ENCODE measurements at places on chromosomes 4 and X.

GRCh38 chr4:47615385-47615784, 130.3 kb downstream of the ATP10D start:
- DNase-seq = peak; percentile 10

GRCh38 chr4:142396279-142396678, 449.8 kb downstream of the INPP4B start:
- no peak for DNase-seq

GRCh38 chr4:100985576-100985975, 361.8 kb downstream of the PPP3CA start:
- no peak for DNase-seq

DNA sequence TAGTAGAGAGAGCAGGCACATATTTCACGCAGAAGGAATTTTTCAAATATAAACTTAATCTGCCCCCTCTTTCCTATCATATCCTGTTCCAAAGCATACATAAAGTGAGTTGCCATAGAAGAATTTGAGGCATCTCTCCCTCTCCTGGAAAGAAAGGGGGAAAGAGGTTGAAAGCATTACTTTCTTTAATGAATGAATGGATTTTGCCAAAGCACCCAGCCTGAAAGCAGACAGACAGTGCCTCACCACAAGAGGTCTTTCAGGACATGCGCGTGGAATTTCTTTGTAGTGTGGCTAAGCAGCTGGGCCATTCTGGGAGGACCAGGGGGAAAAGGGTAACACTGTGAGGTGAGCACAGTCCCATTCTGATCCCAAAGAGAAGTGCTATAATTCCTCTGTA, 651.4 kb downstream of the IQCM start:
- DNase-seq = peak; percentile 87

GRCh38 chr4:116150152-116150551, 935.2 kb downstream of the TRAM1L1 start:
- DNase-seq = no peak

GRCh38 chr4:93791570-93792195, 36.9 kb upstream of the ATOH1 start:
- DNase-seq = peak; percentile 9

DNA sequence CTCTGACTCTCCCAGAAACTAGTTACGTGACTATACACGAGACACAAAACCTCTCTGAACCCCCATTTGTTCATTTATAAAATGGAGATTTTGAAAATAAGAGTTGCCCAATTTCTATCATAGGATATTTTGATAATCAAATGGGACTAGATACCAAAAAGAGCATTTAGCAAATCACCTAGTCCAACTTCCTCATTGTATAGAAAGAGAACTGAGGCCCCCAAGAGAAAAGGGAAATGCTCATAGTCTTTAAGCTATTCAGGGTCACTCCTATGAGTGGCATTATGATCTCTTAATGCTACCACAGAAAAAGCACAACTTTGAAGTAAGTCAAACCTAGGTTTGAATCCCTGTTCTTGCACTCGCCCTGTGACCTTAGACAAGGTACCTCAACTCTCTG, 62.7 kb downstream of the BMP15 start:
- DNase-seq = no peak

DNA sequence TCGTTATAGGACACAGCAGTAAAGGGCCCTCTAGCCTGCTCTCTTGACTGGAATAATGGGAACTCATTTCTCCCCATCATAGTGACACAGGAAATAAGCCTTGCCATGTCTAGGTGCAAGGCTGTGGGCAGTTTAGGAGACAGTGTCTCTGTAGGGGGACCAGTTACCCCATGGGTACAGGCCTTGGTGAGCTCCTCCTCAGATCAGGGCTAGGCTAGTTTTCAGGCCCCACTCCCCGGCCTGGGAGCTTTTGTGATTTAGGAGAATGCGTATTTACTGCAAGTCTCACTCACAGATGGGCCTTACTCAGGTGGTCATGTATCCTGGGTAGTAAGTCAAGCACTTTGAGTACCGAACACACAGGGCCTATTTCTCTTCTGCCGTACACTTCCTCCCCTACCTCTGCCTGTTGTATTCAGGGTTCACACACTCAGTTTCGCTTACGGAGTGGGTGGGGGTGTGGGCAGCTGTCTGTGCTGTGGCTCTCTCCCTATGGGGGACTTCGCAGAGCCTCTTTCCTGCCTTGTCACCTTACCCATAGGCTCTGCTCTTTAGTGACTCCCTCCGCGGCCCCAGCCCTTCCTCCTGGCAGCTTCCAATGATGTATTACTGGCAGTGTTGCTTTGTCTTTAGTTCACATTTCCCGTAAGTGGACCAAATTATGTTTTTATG, 34.2 kb downstream of the FAM193A start:
- no peak for DNase-seq

- DNase-seq = peak; percentile 26
These were observed 29.7 kb upstream of the FGF2 start for GRCh38 chr4:122796801-122797404.

- DNase-seq = no peak
These were observed 26.9 kb downstream of the HTRA3 start for GRCh38 chr4:8296491-8296890.

GRCh38 chr4:166045457-166045856, 172.4 kb downstream of the TLL1 start:
- DNase-seq = no peak

DNA sequence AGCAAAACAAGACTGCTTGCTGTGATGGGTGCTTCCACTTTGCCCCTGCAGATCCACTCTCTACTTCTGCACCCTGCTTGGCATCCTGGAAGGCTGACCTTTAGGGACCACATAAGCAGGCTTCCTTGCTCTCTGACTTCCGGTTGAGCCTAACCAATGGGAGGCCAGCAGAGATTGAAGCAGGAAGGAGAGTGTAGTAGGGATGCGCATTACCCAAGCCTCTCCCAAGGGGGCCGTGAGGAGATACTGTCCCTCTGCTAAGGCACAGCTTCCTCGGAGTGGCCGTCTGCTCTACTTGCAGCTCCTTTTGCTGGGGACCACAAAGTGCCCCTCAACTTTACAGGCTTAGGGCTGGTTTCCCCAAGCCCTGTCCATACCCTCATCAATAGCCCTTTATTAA, 624.3 kb upstream of the TENM3 start:
- no peak for DNase-seq

- DNase-seq = no peak
These were observed 814 bp upstream of the RBM47 start for GRCh38 chr4:40630335-40631021.

DNA sequence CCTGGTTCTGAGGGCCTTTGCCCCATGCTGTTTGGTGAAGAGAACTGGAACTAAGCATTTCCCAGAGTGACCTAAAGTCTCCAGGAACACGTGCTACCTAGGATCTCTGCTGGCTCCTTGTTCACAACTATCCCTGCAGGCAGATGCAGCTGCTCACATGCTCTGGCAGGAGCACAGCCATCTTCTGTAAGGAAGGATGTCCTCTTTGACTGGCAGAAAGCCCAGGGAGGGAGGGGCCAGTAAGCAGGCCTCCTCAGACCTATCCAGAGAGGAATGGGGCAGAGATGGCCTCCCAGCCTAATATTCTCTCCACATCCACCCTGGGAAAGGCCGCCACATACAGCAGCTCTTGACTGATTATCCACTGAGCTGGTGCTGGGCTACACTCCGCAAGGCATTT, 142.8 kb upstream of the EOLA2 start:
- no peak for DNase-seq

GRCh38 chrX:56314334-56314733, 82.2 kb downstream of the KLF8 start:
- no peak for DNase-seq

DNA sequence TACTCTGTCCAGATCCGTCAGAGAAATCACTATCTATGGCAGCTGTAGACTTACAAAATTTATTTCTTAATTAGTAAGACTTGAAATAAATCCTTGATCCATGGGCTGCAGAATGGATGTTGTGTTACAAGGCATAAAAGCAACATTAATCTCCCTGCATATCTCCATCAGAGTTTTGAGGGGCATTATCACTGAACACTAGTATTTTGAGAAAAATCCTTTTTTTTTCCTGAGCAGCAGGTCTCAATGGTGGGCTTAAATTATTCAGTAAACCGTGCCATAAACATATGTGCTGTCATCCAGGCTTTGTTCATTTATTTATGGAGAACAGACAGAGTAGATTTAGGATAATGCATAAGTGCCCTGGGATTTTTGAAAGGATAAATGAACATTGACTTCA, 457.9 kb upstream of the CTSO start:
- DNase-seq = no peak

- DNase-seq = no peak
These were observed 41.2 kb downstream of the APLN start for GRCh38 chrX:129613596-129613995.

DNA sequence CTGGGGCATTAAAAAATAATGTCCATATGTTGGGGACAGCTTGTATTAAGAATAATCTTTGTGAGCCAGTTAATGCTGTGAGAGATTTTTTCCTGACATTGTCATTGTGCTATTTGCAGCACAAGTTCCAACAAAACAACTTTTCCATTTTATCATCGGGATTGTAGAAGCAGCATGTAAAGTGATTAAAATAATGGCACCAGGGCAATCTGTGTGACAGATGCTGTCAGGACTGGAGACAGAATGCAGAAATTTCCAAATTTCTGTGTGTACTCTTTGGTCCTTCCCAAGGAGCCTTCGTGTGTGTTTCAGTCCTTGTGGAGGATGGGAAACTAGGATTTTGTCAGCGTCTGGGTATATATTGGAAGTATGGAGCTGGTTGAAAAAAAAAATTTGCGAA, 101.5 kb upstream of the LIMCH1 start:
- no peak for DNase-seq

DNA sequence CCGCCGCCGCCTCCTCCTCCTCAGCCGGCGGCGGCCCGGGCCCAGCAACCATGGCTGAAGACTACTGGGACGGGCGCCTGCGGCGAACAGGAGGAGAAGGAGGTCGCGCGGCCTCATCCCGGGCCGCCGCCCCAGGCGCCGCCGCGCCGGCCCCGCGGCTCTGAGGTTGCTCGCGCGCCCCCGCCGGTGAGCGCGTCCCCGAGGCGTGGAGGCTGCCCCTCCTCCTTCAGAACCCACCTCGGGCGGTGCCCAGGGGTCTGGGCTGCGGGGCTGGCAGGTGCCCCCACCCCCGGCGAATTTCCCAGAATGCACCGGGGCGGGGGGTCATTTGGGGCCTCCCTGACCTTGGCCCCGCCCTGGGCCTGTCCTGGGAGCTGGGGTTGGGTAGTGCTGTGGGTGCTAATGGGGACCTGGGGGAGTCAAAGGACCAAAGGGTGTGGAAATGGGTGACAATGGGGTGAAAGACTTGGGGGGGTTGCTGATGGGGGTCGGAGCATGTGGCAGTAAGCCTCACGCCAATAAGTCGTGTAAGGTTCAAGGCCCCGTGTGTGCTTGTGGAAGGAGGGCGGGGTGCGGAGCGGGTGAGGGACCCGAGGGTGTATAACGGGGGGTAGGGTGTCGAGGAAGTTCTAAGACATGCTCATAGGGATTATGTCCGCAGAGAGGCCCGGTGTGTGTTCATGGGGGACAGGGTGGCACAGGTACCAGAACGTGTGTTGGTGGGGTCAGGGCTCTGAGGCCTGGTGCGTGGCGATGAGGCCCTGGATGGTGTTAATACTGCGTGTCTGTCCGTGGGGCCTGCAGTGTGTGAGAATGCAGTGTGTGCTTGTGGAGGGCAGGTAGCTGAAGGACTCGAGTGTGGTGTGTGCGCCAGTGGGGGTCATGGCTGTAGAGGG, 687 bp downstream of the CDK16 start:
- DNase-seq = peak; percentile 12

DNA sequence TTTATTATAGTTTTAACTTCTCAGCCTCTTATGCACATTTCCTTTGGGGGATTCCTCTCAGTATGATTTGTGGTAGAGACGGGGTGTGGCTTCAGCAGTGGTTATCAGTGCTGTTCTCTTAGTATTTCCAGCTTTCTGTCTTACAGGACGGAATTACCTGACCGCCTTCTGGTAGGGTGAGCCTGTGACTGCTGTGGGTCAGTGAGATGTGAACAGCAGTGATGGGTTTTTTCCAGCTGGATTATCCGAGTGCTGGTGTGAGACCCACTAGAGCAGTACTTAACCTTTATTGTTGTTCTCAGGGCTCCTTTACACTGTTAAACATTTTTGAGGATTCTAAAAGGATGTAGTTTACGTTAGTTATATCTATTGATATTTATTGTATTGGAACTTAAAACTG, 135.2 kb downstream of the SLIT2 start:
- no peak for DNase-seq

- no peak for DNase-seq
These were observed 33.4 kb downstream of the ARHGEF6 start for GRCh38 chrX:136747003-136747986.

DNA sequence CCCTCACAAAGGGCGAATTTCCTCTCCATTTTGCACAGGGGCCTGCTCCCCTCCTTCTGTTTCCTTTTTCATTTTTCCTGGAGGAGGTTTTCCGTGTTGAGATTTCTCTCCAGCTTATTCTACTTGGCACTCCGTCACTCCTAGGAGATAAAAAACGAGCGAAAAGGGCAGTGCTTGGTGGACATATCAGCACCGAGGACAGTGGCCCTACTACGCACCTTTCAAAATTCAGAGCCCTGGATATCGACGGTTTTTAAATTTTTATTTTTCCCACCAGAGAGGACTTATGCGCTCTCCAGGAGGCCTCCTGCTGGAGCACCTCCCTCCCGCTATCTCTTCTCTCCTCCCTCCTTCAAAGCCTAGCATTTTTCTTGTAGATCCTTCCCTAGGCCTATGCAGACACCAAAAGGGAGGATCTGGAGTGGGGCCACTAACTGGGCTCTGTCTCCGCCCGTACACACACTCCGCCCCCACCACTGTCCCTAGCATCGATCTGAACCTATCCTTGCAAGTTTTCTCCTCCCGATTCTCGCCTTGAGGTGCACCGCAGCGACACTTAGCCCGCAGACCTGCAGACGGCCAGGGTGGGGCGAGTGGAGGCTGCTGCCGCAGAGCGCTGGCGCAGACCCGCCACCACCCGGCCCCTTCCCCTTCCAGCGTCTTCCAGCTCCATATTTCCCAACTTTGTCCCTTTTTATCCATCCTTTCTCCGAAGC, 8.5 kb upstream of the TCEAL9 start:
- DNase-seq = no peak

- no peak for DNase-seq
These were observed 421.7 kb upstream of the INTU start for GRCh38 chr4:127210893-127211649.

GRCh38 chrX:123830309-123830708, 29.5 kb upstream of the XIAP start:
- no peak for DNase-seq

- peak; percentile 22 for DNase-seq
These were observed 109.0 kb upstream of the ATOH1 start for GRCh38 chr4:93719552-93719951.

- DNase-seq = no peak
These were observed 7.6 kb downstream of the CYBB start for GRCh38 chrX:37787423-37787869.

- DNase-seq = no peak
These were observed 127.6 kb upstream of the ETNPPL start for GRCh38 chr4:108890484-108890881.

DNA sequence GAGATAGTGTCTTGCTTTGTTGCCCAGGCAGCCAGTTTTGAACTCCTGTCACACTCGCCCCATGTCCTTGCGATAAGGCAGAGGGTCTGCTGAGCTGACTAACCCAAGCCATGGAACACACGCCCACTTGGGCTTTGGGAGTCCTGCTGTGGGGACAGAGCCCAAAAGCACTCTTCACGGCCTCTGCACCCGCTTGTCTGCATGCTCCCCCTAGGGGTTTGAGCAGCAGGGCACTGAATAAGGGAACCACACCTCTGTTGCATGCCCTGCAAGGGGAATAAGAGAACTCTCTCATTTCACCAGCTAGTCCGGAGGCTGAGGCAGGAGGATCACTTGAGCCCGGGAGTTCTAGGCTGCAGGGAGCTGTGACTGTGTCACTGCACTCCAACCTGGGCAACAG, 166.0 kb downstream of the STAG2 start:
- no peak for DNase-seq

GRCh38 chr4:2648159-2648814, 107.8 kb downstream of the TNIP2 start:
- no peak for DNase-seq
